MCF 10A (cell line): ENCODE measurements at places on chromosomes 5 and 9.
A peak's percentile ranks its signal among the peaks of the same experiment; 100 is the strongest.

GRCh38 chr5:113039934-113040285 is 63.3 kb downstream of the DCP2 start:
- no peak for DNase-seq

- no peak for DNase-seq
Measured at GRCh38 chr9:109588415-109588814, 90.3 kb upstream of the PTPN3 start.

DNA sequence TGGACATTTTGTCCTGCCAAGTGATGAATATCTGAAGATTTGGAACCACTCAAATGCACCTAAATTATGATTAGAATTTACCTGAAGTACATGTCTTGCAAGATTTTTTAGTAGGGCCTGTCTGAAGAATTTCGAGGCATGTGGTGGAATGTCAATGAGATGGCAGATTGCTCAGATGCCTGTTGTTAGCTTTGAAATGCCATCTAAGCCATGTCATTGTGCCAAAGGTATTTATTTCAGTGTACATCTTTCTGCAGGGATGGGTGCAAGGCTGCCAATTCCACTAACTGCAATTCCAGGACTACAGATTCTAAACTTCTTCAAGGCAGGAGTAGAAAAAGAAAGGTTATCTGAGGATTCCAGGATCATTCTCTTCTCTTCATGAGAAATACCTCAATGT is 9.1 kb upstream of the GNAQ start:
- no peak for DNase-seq

- no peak for DNase-seq
Measured at GRCh38 chr9:89281106-89281505, 29.9 kb upstream of the CKS2 start.

GRCh38 chr5:3175416-3175815 is 420.2 kb upstream of the IRX1 start:
- DNase-seq = no peak

DNA sequence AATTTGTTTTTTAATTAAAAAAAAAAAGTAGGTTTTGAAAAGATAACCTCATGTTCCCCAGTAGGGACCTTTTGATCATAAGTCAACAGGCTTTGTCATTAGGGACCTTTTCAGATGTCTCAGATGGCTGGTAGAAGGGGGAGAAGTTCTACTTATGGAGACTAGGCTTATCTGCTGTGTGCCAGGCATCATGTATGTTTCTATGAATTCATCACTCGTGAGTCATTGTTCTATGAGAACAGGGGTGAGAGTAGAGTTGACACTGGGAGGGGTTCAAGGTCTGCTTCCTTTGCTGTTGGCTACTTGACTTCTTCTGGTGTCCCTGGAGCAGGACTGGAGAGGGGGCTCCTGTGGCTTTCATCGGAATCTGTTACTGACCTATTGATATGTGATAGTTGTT is 138.8 kb downstream of the KDM4C start:
- peak; percentile 22 for DNase-seq

DNA sequence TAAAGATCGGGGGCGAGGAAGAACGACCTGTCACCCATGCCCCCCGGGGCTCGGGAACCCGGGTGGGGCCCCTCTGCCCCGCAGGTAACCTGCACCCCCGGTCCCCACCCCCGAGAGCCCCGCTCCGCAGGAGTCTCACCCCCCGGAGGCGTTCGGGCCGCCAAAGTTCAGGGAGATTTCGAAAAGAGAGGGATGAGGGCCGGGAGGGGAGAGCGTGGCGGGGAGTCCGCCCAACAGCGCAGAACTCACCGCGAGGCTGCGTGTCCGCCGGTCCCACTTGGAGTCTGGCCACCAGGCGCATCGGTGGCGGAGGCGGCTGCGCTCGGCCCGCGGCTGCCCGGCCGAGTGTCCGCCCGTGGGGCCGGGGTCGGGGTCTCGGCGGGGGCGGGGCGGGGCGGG is at the start of gene PHF19:
TSS of gene PHF19 (minus strand) at position 347 of the 399 bp plus-strand sequence. CDS start 2,447 bp downstream, outside the sequence.
- DNase-seq = peak; percentile 49

DNA sequence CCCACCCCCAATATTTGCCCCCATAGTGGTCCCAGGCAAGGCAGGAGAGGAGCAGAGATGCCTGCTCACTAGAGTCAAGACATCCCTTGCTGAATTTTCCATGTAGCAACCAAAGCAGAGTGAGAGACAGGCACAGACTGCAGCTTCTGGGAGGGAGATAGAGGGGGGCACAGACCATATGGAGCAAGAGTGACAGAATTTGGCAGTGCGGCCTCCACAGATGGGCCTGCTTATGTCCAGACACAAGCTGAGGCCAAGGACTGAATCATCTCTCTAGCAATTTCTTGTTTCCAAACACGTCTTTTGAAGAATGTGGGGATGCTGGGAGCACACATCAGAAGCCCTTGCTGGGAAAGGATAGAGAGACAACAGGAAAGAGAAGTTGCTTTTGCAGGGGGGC is 53.0 kb upstream of the ALDH1B1 start:
- no peak for DNase-seq

GRCh38 chr5:172407822-172408221 is 46.5 kb downstream of the SH3PXD2B start:
- DNase-seq = peak; percentile 90

DNA sequence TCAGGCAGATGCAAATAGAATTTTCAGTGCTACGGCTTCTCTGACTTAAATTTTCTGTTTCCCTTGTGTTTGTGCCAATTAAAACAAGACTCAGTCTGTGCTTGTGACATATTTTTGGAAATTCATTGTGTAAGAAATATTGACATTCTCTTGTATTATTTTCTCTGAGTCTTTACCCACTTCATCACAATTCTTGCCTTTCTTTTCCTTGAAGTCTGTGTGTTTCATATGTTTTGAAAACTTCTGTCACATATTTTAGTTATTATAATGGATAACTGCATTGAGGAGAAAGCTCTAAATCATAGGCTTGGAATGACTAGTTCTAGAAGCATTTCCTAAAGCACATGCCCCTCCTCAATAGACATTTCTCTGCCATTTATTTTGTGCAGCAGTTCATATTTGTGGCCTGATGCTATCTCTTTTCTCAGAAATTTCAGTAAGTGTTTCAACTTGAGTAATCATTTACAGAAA is 206.6 kb downstream of the PALM2AKAP2 start:
- DNase-seq = peak; percentile 43

DNA sequence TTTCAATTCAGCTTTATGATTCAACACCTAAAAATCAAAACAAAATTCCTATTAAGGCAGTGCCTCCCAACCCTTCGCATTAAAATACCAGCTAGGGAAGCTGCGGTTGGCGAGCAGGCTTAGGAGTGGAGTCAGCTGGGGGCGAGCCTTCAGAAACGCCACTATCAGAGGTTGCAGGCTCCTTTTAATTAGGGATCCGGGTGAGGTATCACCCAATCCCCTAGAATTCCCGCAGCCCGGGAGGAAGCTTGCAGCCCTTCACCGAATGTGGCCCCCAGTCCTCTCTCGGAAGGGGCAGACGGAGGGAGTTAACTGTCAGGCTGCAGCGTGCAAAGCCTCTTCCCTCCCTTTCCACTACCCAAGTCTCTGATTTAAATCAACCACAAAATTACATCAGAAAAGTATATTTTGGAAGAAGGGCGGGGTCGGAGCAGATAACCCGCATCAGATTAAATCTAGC is 1.7 kb downstream of the STC2 start:
- peak; percentile 61 for DNase-seq

GRCh38 chr9:113395000-113395861 is 5.9 kb downstream of the ALAD start:
- DNase-seq = no peak

DNA sequence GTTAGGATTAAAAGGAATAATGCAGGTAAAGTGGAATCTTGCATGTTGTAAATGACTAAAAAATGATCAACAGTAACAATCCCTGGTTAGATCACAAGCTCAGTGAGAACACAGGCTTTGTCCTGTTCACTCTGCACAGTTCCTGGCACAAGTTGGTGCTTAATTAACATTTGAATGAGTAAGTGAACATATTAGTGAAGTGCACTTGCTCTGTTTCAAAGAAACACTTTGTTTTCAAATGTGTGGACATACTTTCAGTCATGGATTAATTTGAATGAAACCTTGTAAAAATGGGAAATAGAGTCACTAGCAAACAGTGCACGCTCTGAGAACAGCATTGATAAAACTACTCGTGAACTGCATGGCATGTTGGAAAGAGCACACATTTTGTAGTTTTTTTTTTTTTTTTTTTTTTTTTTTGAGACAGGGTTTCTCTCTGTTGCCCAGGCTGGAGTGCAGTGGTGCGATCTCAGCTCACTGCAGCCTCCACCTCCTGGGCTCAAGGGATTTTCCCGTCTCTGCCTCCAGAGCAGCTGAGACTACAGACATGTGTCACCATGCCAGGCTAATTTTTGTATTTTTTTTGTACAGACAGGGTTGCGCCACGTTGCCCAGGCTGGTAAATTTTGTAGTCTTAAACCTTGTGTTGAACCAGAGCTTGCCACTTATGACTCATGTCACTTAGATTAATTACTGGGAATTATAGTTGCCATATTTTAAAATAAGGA is 159.9 kb downstream of the LURAP1L start:
- peak; percentile 66 for DNase-seq

DNA sequence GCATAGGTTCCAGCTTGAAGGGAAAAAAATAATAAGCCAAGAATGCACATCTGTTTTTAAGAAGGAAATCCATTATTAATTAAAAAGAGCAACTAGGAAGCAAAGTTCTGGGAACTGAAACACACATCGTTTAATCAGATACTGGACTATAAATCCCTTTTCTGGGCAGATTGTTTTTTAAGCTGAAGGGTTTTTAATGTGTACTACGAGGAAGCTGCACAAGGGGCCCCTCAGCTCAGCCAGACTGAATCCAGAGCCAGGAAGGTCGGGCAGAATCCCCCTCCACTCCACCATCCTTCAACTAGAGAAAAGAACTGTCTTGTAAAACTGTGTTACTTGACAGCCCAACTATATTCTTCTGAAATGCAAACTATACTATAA is 49.2 kb downstream of the ROR2 start:
- no peak for DNase-seq

DNA sequence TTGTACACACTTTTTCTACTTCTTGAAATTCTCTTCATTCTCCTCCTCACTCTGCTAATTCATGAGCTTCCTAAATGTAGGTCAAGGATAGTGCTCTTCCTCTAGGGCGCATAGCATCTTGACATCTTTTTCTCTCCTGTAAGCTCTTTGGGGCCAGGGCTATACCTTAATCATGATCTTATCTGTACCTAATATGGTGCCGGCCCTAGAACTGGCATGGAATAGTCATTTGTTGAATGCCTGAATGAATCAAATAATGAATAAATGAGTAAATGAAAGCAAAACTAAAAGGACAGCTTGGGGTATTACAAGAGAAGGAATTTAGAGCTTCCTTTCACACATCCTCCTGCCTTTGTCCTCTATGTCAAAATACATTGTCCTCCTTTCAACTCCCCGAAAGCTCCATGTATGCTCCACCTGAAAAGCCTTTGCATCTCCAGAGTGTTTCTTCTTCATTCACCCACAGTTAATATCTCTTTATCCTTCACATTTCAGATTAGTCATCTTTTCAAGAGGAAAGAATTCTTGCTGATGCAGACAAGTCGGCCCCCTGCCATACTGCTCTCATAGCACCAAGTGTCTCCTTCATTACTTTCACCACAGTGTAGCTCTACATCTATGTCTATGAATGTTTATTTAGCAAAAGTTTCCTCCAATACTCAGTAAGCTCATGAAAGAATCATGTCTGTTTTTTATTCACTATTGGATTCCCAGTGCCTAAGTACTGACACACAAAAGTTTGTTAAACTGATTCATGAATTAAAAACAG is 16.4 kb upstream of the PPP2R2B start:
- DNase-seq = no peak

DNA sequence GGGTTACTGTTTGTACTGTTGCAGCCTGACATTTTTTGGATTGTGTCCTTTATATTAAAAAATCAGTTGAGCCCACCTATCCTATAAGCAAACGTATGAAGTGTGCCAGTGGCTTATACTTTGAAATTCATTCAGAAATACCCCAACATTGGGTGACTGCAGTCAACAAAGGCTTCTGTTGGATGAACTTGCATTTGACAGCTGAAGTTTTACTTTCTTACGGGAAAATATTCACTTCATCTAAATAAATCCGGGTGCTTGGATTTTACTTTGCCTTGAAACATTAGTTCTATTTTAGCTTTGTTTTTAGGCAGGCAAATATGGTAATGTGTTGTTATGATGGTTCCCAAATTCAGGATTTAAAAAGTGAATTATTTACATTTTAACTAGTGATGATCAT is 21.7 kb downstream of the EXOSC2 start:
- no peak for DNase-seq

DNA sequence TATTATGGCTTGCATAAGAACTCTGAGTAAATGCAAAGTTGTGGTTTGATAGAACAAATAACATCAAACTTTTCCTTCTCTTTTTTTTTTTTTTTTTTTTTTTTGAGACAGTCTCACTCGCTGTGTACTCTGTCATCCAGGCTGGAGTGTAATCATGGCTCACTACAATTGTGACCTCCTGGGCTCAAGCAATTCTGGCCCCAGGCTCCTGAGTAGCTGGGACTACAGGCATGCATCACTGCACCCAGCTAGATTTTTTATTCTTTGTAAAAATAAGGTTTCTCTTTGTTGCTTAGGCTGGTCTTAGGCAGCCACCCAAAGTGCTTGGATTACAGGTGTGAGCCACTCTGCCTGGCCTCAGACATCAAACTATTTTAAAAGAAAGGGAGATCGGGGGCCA is 19.0 kb upstream of the PTGER4 start:
- no peak for DNase-seq

DNA sequence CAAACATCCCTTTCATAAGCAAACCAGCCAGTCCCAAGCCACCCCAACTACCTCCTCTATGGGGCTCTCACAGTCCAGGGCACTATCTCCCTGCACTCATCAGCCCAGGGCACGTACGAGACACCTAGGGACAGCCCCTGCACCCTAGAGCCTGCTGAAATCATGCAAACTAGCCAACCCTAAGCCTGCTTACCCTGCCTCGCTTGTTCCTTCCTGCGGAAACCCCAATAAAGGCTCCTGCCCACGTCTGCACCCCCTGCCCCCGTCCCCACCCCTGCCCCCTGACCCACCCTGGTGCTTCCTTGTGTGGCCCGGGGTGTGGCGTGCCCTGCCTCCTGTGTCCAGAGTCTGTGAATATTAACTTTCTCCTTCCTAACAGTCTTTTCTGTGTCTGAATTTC is 135.9 kb downstream of the GADD45G start:
- no peak for DNase-seq

- DNase-seq = no peak
Measured at GRCh38 chr5:83517072-83517687, 45.6 kb downstream of the VCAN start.

GRCh38 chr5:163565931-163566608 is 60.7 kb downstream of the MAT2B start:
- DNase-seq = peak; percentile 30

GRCh38 chr5:38518341-38518740 is 38.1 kb downstream of the LIFR start:
- DNase-seq = no peak
